ENCODE measurements at places on chromosomes 12 and 14.

- no peaks in the 10 kb centered on the region for H3K4me1 ChIP-seq
- no peak for DNase-seq
- H3K27ac ChIP-seq = no peak overlapping the region
Observed at GRCh38 chr12:73221836-73222235, 949.7 kb downstream of the TRHDE start.

DNA sequence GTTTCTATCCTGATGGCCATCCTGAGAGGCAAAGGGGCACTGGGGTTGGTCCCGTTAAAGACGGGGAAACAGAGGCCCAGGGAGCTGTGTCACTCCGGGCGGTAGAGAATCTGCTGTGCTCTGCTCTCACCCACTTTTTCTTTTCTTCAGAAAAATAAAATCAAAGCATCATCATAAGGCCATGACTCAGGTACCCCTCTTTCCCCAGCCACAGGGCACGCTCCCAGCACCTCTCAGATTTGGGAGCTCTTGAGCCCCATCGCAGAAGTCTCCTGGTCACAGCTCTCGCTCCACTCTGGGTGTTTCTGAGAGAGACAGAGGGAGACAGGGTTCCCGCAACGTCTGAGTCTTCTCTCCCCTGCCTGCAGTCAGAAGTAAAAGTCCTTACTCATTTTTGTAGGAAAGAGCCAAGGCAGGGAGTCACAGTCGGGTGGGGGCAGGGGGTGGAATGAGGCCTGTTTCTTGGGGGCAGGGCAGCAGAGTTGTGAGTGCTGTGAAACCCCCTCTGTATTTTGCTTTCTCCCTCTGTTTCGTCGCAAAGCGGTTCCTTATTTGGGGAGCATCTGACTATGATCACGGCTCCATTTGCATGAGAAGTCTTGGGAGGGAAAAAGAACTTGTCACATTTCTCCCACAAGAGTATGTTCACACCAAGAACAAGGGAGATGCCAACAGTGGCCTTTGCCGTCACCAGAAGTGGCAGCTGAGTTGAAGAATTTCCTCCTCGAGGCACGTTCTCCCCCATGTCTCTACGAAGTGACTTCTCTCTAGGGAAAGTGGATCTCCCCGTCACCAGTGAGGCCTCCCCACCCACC, 139.0 kb downstream of the BCL11B start:
- H3K4me3 ChIP-seq = no peak overlapping the region
- H3K27ac ChIP-seq = no peak overlapping the region
- no peak for DNase-seq
- H3K4me1 ChIP-seq = peaks cover 18% of the 10 kb centered on the region
- H3K27me3 ChIP-seq = no peaks in the 10 kb centered on the region
- H3K36me3 ChIP-seq = no peaks in the 10 kb centered on the region

DNA sequence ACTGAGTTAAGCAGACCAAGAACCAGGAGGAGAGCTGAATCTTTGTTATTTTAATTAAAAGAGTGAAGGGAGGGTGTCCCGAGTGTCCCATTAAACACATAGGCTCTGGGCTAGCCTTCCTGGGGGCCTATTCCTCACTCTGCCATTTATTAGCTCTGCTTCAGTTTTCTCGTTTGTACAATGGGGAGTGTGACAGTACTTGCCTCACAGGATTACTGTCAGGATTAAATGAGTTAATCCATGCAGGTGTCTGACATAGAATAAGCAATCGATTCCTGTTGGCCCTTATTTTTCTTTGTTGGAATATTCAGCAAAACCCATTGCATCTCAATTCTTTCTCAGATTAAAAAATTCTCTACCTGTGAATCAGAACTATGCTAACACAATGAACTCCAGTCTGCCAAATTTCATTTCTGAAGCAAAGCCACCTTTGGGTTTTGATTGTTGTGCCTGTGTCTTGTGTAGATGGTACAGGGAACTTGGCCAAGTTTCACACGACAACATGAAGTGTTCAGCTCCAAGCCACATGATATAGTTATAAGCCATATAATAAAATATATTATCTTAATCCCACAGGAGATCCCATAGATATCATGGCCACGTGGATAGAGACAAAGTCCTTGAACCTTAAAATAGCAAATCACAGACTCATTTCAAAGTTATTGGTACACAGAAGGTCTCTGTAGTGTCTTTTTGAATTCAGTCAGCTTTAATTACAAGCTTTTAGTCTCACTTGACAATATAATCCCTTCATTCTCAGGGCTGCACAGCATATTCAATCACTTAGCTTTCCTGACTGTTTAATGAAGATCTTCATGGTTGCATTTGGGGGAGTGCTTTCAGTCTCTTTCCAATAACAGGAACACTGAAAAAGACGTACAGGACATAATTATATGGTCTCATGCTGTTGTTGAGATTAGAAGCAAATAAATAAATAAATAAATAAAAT, 34.4 kb upstream of the CRY1 start:
- H3K4me1 ChIP-seq = no peaks in the 10 kb centered on the region
- H3K27me3 ChIP-seq = no peaks in the 10 kb centered on the region
- H3K4me3 ChIP-seq = no peak overlapping the region

DNA sequence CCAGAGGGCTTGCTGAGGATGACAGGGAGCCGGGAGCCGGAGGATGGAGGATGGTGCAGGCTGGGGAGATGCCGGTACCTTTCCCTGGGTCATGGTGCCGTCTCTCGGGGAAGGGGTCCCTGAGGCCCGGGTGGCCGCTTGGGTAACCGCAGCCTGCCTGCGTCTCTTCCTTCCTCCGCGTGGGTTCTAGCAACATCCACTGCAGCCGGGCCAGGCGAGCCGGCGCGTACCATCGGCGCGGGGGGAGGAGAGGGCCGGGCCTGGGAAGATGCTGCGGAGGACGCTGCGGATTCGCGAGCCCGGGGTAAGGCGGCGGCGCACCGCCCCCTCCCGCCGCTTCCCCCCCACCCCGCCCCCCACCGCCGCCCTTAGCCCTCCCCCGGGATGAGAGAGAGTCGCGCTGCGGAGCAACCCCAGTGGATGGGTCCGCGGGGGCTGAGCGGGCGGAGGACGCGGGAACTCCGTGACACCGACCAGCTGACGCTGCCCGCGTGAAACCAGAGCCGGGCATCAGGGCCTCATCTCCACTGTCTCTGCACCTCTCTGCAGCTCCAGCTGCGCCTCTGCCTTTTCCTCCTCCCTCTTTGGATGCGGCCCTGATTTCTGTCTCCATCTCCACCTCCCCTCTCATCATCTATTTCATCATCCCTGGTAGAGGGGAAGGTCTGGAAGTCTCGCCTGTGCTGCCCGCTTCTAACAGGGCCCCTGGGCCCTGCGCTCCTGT, at the start of gene FAIM2:
Gene FAIM2, minus strand, starts transcription at position 201 of the 724 bp plus-strand sequence. Its CDS starts 108 bp downstream, at position 93.
- no peaks in the 10 kb centered on the region for H3K27me3 ChIP-seq
- no peaks in the 10 kb centered on the region for H3K36me3 ChIP-seq
- peak; percentile 51 for DNase-seq

DNA sequence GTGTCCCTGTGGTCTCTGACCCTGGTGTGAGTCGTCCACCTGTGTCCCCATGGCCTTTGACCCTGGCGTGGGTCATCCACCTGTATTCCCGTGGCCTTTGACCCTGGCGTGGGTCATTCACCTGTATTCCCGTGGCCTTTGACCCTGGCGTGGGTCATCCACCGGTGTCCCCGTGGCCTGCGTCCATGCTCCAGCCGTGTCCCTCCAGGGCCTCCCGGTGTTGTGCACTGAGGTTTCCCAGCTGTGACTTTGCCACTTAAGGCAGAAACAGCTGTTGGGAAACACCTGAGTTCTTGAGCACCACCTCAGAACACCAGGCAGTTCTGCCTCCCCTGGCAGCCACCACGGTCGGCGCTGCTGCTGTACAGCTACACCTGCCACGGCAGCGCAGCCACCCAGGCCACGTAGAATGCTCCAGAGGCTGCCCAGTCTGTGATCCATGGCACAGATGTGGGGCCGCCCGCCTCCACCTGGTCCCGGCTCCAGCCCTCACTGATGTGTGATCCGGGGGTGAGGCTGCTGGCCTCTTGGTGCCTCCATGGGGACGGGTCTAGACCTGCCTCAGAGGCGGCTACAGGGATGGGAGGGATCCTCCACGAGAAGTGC, 69.1 kb upstream of the GALNT9 start:
- H3K36me3 ChIP-seq = no peaks in the 10 kb centered on the region
- H3K27me3 ChIP-seq = peaks cover 54% of the 10 kb centered on the region
- DNase-seq = peak; percentile 67
- no peak overlapping the region for H3K4me3 ChIP-seq
- no peaks in the 10 kb centered on the region for H3K4me1 ChIP-seq

DNA sequence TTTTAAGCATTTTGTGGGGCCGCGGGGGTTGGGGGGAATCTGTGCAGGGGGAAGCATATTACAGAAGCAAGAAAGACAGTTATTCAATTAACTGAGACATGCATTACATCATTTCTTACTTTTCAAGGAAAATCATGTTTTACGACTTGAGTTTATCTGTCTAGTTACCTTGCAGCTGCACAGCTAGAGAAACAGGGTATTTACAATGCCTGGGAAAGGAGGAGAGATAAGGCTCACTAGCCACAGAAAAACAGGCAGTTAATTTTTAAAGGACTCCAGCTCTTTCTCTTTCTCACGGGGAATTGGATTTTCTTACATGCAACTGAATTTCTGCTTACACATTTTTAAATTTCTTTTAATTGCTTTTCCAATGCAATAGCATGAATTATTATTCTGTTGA, 22.2 kb downstream of the FCF1 start:
- no peaks in the 10 kb centered on the region for H3K27me3 ChIP-seq
- no peak overlapping the region for H3K4me3 ChIP-seq
- peaks cover 80% of the 10 kb centered on the region for H3K36me3 ChIP-seq
- no peaks in the 10 kb centered on the region for H3K4me1 ChIP-seq
- H3K27ac ChIP-seq = no peak overlapping the region
- no peak for DNase-seq

DNA sequence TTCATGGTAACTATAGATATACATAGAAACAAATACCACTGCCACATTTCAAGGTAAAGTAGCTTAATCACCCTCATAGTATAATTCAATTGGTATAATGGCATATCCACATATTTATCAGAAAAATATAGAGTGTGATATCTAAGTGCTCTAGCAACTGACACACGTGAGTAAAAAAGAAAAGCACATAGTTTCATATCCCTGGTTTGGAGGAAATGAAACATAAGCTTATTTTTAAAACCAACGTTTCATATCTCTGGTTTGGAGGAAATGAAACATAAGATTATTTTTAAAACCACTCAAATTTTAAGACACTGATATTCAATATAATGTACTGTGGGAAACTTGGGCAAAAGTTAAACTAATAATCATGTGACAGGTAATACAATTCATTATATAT, 2.1 kb downstream of the OR6C70 start:
- H3K4me3 ChIP-seq = no peak overlapping the region
- no peaks in the 10 kb centered on the region for H3K36me3 ChIP-seq
- no peaks in the 10 kb centered on the region for H3K4me1 ChIP-seq
- DNase-seq = no peak
- H3K27me3 ChIP-seq = peaks cover 21% of the 10 kb centered on the region

GRCh38 chr14:83994020-83994419, 1535.9 kb upstream of the FLRT2 start:
- H3K4me1 ChIP-seq = no peaks in the 10 kb centered on the region
- H3K27ac ChIP-seq = no peak overlapping the region
- H3K36me3 ChIP-seq = no peaks in the 10 kb centered on the region
- no peaks in the 10 kb centered on the region for H3K27me3 ChIP-seq

GRCh38 chr12:28232211-28232928, 42.1 kb downstream of the CCDC91 start:
- no peaks in the 10 kb centered on the region for H3K4me1 ChIP-seq
- no peak overlapping the region for H3K4me3 ChIP-seq
- H3K27ac ChIP-seq = no peak overlapping the region

DNA sequence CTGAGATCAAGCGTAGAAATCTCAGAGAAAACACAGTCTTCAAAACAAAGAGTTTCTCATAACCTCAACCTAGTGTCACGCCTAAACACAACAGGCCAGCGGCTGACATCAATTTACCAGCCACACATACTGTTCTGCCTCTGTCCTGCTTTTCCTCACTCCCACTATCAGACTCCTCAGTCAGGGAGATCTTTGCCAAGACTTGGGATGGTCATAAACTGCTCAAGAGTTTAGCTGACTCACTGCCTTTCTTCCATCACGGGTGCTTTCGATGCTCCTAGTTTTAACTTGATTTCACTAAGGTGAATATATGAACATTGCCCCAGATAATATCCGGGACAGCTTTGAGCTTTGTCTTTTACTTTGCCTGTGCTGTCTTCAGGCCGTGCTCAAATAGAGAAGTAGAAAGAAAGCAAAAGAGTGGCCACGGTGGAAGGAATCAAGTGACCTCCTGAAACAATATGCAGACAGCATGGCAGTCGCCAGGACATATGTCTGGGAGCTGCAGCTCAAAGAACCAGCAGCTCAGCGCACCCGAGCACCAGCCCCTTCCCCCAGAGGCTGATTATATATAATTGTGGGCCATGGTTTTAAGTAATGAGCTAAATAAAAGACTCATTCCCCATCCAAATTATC, 12.1 kb downstream of the MDM1 start:
- H3K27me3 ChIP-seq = no peaks in the 10 kb centered on the region
- peaks cover 21% of the 10 kb centered on the region for H3K36me3 ChIP-seq
- H3K4me1 ChIP-seq = no peaks in the 10 kb centered on the region
- H3K27ac ChIP-seq = no peak overlapping the region

- H3K27ac ChIP-seq = no peak overlapping the region
- peaks cover 7% of the 10 kb centered on the region for H3K4me1 ChIP-seq
- H3K36me3 ChIP-seq = no peaks in the 10 kb centered on the region
- DNase-seq = no peak
- no peak overlapping the region for H3K4me3 ChIP-seq
Observed at GRCh38 chr14:33545696-33546095, 405.2 kb downstream of the EGLN3 start.

- H3K4me3 ChIP-seq = no peak overlapping the region
- no peaks in the 10 kb centered on the region for H3K36me3 ChIP-seq
- peaks cover 23% of the 10 kb centered on the region for H3K4me1 ChIP-seq
- H3K27ac ChIP-seq = peak overlapping the region; percentile 44
- no peaks in the 10 kb centered on the region for H3K27me3 ChIP-seq
- DNase-seq = no peak
Observed at GRCh38 chr14:53391631-53392285, 238.6 kb upstream of the DDHD1 start.

DNA sequence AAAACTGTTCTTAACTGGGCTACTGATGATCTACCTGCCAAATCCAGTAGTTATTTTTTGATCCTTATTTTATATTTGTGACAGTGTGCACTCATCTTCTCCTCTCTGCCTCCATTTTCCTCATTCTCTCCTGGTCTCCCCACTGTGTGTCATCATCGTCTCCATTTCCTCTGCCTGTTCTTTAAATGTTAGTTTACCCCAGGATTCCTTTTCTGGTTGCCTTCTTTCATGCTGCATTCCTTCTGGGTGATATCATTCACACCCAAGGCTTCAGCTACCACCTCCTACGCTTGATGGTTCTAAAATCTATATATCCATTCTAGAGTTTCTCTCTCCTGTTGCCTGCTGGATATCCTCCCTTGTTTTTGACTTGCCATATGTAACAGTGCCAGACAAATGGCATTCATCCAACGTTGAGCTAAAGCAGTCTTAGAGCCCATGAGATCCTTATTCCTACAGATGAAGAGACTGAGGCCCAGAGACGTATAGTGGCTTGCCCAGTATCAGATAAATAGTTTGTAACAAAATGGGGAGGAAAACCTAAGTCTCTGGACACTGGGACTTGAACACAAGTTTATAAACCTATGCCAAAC, 109.5 kb downstream of the DIP2B start:
- DNase-seq = no peak
- no peaks in the 10 kb centered on the region for H3K36me3 ChIP-seq
- H3K27me3 ChIP-seq = no peaks in the 10 kb centered on the region

GRCh38 chr12:91059211-91059610, 1.4 kb upstream of the KERA start:
- DNase-seq = no peak
- H3K27me3 ChIP-seq = no peaks in the 10 kb centered on the region
- H3K4me1 ChIP-seq = no peaks in the 10 kb centered on the region
- H3K36me3 ChIP-seq = no peaks in the 10 kb centered on the region
- no peak overlapping the region for H3K27ac ChIP-seq
